Activated CD8-positive, alpha-beta memory T cell treated with anti-CD3 and anti-CD28 coated beads for 4 hours (primary cell): ENCODE measurements at places on chromosomes 4 and X.

GRCh38 chr4:172515266-172515879 lies 653.2 kb upstream of the GALNT7 start:
- DNase-seq, result no peak

- DNase-seq, result no peak
Measured at GRCh38 chr4:160631044-160631443, 1528.2 kb downstream of the RAPGEF2 start.

DNA sequence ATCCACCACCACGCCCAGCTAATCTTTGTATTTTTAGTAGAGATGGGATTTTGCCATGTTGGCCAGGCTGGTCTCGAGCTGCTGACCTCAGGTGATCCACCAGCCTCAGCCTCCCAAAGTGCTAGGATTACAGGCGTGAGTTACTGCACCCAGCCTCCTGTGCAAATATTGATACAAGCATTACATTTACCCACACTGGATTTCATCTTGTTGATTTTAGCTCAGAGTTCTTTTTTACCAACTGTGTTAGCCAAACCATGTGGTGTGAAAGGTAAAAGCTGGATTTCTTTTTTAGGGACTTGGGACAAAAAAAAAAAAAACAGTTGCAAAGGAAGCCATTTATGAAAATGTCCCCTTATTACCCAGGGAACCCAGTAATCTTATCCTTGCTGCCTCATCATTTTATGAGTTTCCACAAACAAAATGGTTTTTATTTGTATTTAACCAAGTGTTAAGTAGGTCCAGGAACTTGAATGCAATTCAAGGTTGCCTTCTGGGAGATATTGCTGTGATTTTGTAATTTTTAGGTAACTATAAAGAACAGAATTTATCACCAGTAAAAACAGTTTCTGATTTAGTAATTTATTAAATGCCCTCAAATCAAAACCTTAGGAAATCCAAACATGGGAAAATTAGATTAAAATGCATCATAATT lies 202.5 kb downstream of the PALLD start:
- no peak for DNase-seq

DNA sequence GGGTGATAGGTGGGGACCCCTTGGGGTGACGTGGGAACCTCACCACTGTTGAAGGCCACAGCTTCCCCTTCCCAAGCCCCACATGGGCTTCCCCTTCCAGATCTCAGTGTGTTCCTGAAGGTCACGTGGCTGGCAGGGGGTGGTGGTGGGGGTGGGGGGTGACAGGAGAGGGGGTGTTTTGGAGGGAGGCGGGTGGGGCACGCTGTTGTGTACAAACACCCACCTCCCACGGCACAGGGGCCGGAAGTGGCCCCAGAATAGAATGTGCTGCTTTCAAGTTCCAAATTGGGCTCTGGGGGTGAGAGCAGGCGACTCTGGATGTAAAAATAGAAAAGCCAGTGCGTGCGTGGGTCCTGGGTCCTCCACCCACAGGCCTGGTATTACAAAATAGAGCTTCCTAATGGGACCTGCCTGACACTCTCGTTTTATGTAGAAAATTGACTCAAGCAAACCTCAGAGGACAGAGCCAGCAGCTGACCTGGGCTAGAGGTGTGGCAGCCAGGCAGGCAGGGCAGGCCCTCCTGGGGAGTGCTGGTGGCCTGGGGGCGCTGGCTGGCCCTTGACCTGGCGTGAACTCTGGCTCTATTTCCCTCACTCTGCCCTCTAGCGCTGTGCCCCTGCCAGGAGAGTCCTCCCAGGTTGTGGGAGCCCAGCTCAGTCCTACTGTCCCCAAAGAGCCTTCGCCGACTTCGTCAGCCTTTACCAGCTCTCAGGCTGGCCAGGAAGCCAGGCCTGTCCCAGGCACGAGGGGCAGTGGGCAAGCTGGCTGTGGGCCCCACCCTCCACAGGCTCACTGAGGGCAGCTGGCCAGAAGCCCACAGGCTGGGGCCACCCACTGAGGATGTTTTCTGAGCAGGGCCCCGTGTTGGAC lies 5.4 kb upstream of the SH3BP2 start:
- peak; percentile 56 for DNase-seq

DNA sequence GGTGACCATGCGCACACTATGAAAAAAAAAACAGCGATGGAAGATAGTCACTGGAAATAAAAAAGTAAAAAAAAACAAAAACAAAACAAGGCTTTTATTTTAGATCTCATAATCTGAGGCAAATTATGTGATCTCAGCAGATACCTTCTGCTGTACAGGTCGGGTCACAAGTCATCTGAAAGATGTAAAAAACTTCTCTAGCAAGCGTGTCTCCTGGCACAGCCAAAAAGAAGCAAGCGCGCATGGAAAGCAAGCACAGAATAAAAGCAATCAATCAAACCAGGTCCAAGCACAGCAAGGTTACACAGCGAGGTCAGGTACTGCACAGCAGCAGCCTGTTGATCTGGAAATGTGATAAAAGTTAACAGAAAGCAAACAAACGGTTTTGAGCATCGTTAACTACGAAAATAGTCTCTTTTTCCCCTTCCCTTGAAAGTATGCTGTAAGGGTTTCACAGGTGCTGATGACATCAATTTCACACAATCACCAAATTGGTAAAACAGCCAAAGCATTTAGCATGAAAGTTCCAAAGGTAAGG lies 79.3 kb upstream of the MTNR1A start:
- DNase-seq, result no peak

- DNase-seq, result no peak
Measured at GRCh38 chr4:168618577-168619265, 121.9 kb downstream of the PALLD start.

GRCh38 chr4:743463-744211 lies 38.0 kb downstream of the PCGF3 start:
- no peak for DNase-seq

GRCh38 chr4:152661649-152662048 lies 18.1 kb downstream of the TMEM154 start:
- DNase-seq, result no peak

- no peak for DNase-seq
Measured at GRCh38 chr4:67452100-67452845, 93.0 kb downstream of the CENPC start.
